NCI-H187 treated with DMSO at 0.1 percent for 48 hours (cell line): ENCODE measurements at places on chromosomes 7 and 10.

DNA sequence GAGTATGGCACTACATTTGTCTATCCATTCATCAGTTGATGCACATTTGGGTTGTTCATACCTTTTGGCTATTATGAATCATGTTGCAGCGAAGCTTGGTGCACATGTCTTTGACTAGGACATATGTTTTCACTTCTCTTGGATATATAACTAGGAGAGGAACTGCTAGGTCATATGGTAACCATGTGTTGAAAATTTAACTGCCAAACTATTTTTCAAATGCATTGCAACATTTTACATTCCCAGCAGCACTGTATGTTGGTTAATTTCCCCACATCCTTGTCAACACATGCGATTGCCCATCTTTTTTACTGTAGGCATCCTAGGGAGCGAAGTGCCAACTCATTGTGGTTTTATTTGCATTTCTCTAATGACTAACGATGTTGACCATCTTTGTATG lies 183.4 kb downstream of the PRKCQ start:
- DNase-seq, result no peak

- DNase-seq, result no peak
These were observed 17.1 kb upstream of the CPA1 start for GRCh38 chr7:130363026-130363847.

DNA sequence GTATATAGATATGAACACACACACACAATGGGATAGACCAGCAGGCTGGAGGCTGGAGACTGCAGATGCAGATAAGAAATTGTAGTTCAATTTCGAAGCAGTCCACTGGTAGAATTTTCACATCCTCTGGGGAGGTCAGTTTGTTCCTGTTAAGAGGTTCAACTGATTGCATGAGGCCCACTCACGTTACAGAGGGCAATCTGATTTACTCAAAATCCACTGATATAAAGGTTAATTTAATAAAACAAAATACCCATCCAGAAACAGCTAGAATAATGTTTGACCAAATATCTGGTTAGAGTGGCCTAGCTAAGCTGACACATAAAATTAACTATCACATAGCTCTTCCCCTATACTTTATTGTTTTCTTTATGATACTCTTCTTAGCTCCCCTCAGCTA lies 162.9 kb upstream of the SMIM30 start:
- no peak for DNase-seq

DNA sequence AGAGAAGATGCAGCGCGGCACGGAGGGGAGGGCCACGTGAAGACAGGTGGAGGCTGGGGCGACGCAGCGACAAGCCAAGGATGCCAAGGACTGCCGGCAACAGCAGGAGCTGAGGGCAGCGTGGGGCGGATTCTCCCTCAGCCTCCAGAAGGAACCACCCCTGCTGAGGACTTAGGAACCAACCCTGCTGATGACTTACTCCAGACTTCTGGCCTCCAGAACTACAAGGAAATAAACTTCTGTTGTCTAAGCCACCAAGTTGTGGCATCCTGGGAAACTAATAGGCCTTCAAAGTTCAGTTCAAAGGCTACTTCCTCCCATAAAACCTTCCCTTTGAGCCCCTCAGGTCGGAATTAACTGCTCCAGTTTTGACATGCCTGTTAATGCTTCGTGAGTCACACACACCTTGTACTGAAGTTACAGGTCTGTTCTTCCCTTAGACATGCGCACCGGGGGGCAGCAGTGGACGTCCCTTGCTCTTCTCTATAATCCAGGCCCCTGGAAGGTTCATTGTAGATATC lies 88.4 kb upstream of the RHEB start:
- no peak for DNase-seq

DNA sequence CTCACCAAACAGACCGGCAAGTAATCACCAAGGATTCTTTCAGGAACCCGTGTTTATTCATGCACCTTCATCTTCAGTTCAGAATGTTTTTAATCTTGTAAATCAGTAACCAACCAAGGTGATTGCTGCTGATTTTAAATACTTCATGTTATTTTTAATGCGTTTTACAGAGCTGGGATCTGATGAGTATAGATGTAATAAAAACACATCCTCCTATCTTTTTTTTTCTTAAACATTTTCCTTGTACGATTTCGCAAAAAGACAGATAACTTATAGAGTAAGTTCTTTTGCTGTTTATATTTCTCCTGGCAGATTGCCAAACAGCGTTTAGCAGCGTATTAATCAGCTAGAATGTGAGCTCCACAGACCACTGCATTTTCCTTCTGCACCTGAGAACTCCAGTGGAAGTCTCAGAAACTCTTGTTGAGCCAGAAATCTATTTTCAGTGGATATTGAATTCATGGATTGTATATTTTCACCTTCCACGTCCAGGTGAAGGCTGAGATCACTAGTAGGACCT lies 397.8 kb upstream of the NRP1 start:
- no peak for DNase-seq

GRCh38 chr10:132443605-132443982 lies 46.6 kb downstream of the PWWP2B start:
- no peak for DNase-seq

DNA sequence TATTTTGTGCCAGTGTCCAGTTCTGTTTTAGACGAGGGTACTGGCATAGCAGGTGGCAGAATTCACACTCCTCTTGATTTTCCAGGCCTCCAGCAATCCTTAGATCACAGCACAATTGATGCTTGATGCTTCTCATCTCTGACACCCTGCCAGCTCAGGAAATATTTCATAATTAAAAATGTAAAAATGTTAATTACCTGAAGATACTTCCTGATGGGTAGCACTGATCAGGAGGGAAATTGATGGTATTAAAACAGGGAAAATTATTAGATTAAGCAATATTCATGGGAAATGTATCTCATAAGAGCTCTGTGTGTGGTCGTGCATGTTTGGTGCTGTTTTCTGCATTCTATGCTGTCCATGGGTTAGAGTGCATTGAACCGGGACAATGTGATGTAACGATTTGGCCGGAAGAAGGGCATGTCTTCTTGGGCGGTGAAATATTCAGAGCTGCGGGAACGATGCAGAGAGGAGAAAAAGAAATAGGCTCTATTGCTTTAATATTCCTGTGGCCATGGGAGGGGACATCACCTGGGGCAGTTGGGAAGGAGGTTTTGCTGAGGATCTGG lies 43.7 kb upstream of the MKI67 start:
- no peak for DNase-seq
